HS-27A (cell line): ENCODE measurements at places on chromosomes 5 and 9.

DNA sequence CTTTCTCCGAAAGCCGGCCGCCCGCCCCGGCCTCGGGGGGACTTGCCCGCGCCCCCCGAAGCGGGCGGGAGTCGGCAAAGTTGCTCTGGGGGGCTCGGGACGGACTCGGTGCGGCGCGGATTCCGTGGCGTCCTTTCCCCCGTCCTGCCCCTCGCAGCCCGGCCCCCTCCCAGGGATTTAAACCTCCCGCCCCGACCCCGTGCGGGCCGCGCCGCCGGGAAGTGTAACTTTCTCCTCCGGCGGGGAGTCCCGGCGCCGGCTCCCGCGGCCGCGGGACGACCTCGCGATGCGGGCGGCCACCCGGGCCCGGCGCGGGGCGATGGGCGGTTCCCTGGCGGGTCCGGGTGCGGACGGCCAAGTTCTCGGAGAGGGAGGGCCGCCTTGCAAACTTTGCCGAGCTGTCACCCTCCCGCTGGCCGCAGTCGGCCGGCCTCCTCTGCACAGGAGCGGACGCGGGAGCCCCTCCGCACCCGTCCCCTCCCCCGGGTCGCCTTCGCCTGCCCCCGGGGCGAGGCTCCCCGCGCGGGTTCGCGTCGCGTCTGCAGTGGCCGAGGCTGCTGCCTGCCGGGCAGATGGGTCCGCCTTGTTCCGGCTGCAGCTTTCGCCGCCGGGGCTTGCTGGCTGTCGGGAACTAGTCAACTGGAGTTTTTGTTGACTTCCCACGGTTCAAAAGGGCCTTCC, 732 bp downstream of the PBX3 start:
- DNase-seq = no peak

DNA sequence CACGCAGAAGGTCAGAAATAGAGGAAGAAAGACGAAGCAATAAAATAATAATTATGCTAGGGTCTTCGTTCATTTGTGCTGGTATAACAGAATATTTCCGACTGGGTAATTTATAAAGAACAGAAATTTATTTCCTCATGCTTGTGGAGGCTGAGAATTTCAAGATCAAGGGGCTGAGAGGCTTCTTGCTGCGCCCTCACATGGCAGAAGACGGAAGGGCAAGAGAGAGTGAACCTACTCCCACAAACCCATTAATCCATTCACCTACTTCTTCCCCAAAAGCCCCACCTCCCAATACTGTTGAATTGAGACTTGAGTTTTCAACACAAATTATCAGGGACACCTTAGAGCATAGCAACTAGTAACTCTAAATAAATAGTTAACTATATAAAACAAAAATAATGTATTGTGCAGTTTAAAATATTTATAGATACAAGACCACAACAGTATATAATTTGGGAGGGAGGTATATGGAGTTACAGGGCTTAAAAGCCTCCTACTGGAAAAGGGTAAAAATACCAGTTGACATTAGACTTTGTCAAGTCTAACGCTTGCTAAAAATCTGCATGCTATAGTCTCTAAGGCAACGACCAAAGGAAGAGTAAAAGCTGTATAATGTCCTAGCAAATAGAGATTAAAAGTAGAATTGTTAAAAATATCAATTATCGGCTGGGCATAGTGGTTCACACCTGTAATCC, 40.3 kb upstream of the NAA35 start:
- no peak for DNase-seq

DNA sequence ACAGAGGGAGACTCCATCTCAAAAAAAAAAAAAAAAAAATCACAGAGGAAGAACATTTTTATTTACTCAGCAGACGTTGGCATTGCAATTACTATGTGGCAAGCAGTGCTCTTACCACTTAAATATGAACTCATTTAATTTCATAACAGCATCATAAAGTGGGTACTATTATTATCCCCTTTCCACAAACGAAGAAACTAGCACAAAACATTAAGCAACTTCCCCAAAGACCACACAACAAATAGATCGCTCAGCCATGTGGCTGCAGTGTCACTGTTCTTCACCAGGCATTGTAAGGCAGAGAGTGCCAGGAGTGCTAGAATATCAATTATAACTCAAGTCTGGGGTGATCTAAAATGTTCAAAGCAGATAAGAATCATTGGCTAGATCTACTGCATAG, 69.8 kb upstream of the PLPP6 start:
- DNase-seq = no peak

DNA sequence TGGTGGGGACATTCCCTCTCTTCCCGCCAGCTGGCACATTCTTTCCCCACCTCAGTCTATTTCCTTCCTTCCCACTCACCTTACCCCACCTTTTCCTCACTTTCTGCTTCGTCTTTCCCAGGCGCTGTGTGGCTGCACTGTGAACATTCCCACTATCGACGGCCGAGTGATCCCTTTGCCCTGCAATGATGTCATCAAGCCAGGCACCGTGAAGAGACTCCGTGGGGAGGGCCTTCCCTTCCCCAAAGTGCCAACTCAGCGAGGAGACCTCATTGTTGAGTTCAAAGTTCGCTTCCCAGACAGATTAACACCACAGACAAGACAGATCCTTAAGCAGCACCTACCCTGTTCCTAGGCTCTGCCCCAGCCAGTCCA, 7.3 kb downstream of the DNAJB5 start:
- DNase-seq = no peak

DNA sequence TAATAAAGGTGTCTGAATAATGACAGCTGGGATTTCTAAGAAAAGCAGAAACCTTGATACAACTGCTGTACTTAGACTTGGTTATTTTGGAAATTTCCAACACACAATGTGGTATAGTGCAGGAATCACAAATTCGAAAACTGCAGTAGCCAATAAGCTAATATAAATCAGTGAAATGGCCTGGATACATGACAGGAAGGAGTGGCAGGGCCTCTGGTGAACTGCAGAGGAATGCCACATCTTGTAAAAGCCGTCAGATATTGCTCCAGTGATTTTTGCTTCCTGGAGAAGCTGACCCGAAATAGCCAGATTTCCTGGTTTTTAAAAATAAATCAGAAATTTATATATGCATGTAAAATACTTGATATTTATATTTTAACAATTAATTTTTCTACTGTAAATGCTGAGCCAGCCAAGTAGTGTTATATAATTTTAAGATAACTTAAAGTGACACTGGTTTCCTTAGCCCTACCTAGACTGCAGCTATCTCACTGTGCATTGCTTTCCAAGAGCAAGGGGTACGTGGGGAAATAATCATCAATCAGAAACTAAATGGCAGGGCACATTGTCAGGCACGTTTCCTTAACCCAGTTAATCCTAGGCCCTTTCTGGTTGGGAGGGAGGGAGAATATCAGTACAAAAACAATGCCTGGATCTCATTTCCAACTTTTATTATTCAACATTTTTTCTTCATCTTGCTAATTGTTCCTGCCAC, 182.4 kb downstream of the RASEF start:
- DNase-seq = no peak
